ENCODE measurements at places on chromosomes 2 and 18.

- no peak for DNase-seq
Observed at GRCh38 chr2:210442457-210442856, 34.1 kb downstream of the LANCL1 start.

- DNase-seq = no peak
Observed at GRCh38 chr2:219595256-219595655, 2.4 kb upstream of the STK11IP start.

GRCh38 chr2:234128606-234129005 lies 78.1 kb downstream of the SPP2 start:
- no peak for DNase-seq

DNA sequence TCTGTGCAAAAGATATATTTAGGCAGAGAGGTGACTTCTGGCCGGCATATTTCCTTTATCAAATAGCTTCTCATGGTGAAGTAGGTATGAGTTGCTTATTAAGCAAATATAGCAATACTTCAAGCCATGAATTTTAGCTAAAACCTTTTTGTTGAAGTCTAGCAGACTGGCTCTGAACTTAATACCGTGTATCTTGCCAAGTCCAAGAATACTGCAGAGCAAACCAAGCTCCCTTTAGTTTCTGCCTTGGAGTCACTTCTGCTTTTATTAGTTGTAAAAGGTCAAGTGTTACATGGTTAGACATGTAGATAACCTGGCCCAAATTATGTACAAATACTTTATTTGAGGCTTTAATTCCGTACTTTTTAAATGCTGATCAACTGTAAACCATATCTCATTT lies 627.6 kb upstream of the PKDCC start:
- no peak for DNase-seq

DNA sequence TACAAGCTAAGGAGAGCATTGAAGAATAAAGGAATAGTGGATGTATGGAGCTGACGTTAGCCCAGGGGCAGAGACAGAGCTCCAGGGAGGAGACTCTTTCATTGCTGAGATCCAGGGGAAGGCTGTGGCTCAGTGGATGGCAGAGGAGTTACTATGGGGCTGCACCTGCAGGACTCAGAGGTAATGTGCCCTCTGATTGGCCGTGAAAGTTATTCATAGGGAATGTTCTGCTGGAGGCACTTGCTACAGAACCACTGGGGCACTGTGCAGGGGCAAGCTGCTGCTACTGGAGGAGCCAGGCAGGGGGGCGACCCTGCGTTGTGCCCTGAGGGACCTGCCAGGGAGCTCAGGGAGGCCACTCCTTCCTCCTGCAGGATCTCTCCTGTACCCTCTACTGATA lies 199.2 kb downstream of the PTPRM start:
- DNase-seq = no peak

DNA sequence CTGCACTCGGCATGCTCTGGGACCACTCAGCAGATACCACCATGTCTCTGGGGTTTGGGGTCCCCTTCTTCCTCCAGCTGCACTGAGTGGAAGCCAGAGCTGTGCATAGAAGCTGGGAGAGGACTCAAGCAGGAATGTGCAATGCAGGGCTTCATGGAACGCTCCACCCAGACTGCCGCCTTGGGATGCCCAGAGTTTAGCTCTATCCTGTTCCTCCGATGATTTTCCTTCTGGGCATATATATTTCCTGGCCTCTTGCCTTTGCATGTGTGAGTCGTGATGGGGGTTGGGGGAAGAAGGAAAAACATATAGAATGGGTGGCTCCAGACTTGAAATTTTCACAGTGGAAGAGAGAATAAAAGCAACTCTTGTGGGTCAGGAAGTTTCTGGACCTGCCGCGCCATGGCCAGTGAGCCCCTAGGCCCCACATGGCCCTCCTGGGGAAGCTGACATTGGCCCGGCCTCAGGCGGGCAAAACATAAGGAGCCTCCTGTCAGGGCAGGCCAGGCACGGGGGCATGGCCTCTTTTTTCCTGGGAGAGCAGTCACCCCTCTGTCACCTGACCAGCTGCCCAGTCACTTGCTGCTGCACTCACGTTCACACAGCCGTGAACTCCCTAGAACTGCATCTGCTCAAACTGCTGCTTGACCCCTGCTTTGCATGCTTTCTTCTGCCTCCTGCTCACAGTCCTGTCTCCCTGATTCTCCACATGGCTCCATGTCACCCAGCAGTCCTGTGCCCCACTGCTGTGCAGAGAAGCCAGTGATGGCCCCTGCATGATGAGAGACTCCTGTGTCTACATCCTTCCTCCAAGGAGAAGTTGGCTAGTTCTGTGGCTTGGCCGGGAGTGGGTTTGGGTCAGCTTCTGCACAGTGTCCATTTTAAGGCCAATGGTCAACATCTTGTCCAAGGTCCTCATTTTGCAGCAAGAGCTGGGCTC lies 197.8 kb downstream of the CTIF start:
- no peak for DNase-seq

GRCh38 chr2:110804915-110805314 lies 72.5 kb downstream of the ACOXL start:
- peak; percentile 4 for DNase-seq

- DNase-seq = no peak
Observed at GRCh38 chr18:42922363-42922762, 193.1 kb downstream of the RIT2 start.

GRCh38 chr2:130337735-130338325 lies 4.9 kb upstream of the IMP4 start:
- no peak for DNase-seq

DNA sequence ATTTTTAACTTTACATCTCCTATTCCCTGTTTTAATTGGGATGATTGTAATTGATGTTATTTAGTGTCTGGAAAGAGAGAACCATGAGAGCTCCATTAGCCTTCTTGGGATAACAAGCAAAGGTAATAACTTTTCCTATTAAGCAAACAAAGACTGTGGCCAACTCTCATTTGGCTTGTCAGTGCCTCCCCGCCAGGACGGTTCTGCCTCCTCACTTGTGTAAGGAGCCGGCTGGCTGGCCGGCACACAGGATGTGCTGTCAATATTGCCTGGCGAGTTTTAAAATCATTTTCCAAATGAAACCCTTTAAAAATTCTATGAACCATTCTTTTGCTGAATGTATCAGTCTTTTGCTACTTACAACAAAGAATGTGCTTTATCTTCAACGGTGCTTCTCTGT lies 898.3 kb downstream of the CPS1 start:
- no peak for DNase-seq

DNA sequence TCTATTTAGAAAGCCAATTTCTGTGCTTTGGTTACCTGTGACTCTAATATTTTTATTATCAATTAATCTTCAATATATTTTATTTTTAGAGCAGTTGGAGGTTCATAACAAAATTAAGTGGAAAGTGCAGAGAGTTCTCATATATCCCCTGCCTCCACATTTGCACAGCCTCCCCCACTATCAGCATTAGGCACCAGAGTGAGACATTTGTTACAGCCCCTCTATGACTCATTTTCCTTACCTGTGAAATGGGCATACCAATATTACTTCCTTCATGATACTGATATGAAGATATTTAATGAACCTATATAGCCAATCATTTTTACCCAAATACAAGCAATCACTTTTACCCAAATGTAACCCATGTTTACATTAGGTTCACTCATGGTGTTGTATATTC lies 34.0 kb upstream of the CYTIP start:
- DNase-seq = no peak

DNA sequence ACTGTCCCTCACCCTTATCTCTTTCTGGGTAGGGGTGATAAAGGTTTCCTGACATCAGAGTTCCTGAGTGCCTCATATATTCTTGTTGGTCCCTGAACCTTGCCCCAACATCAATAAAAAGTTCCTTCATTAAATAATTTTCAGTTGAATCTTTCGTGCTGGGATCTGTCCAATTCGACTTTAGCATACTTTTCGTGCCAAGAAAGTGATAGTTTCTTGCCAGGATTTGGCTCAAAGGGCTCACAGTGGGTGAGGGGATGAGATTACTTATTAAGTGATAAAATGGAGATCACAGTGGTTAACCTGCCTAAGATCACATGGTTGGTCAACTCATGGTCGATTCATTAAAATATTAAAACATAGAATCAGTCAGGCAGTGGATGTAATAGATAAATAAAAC lies 93.8 kb upstream of the SLC8A1 start:
- DNase-seq = no peak

DNA sequence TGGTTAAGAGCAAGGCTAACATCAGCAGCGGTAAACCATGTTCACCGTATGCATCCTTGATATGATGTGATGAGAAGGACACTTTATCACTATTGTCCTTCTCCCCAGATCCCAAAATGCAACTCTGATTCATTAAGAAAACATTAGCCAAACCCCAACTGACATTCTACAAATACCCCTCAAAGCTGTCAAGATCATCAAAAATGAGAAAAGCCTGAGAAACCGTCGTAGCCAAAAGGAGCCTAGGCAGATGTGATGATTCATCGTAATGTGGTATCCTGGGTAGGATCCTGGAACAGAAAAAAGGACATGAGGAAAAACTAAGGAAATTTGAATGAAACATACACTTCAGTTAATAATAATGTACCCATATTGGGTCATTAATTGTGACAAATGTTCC lies 67.3 kb upstream of the ST6GAL2 start:
- no peak for DNase-seq

GRCh38 chr2:168176402-168176801 lies 71.0 kb downstream of the STK39 start:
- DNase-seq = no peak

DNA sequence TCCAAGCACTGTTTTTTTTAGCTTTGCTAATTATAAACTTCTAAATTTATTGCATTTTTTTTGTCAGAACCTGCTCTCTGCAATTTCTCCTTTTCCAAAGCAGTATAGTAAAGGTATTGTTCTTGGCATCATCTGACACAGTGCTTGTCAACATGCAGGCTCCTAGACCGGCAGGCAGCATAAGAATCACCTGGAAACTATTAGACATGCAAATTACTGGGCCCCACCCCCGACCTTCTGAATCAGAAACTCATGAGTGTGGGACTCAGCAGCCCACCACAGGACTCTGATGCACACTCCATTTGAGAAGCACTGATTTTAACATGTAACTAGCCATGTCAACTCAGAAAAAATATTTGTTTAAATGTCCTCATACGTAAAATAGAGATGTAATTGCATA lies 551.1 kb upstream of the CELF4 start:
- no peak for DNase-seq

DNA sequence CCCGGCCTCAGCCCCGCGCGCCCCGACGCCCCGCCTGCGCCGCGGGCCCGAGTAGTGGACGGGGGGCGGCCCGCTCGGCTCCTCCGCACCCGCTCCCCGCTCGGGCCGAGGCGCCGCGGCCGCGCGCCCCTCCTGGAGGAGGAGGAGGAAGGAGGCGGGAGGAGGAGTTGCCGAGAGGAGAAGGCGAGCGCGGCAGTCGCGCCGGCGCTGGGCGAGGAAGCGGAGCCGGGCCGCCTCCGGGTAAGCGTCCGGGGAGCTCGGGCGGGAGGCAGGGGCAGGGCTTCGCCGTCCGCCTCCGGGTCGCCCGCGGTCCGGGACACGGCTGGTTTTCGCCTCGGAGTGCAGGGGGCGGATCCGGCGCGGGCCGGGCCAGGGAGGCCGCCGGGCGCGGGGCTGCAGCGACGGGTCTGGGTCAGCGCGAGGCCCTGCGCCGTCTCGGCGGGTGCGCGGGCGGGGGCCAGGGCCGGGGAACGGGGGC lies at the start of gene SOCS6:
Gene SOCS6 (plus strand): TSS at position 195 of the 478 bp plus-strand sequence. CDS start 35,624 bp downstream, outside the sequence.
- DNase-seq = no peak

DNA sequence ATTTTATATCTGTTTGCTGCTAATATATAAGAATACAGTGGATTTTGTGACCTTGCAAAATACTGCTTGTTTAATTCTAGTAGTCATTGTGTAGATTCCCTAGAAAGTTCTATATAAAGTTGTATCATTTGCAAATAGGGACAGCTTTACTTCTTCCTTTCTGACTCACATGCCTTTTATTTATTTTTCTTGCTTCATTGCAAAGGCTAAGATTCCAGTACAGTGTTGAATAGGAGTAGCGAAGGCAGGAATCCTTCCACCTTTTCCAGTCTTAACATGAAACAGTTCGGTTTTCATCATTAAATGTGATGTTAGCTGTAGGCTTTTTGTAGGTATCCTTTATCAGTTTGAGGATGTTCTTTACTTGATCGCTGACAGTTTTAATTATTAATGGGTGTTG lies 58.1 kb downstream of the DGKD start:
- DNase-seq = no peak

DNA sequence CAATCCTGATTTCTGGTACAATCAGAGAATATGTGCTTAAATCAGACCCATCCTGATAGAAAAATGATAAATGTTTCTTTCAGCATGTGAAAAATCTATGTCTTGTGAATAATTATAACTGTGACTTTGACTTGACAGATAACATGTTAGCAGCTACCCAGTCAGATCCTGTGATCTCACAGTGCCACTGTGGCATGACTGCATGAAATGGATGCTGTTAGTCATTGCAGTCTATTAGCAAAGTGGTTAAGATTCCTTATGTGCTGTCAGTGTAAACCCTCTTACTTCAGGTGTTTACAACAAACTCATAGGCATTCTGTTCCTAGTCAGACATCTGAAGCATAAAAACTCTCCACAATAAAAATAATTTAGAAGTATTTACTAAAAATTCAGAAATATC lies 244.6 kb upstream of the RND3 start:
- DNase-seq = no peak

DNA sequence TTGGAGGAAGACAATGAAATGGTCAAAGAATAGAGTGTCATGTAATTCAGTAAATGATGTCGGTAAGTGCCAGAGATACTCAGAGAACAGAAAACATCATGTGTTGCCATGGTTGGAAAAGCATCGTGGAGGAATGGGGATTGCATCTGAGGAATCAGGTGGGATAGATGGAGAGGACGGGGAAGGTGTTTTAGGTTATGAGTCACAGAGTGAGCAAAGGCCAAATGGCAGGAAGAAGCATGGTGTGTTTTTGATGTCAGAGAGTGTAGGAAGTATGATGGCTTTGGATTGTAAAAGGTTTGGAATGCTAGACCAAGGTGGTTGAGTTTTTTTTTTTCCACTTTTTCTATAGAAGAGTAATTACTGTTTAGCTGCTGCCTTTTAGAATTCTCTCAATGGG lies 27.5 kb upstream of the CD28 start:
- no peak for DNase-seq

- DNase-seq = no peak
Observed at GRCh38 chr2:151347906-151348305, 9.5 kb upstream of the TNFAIP6 start.

DNA sequence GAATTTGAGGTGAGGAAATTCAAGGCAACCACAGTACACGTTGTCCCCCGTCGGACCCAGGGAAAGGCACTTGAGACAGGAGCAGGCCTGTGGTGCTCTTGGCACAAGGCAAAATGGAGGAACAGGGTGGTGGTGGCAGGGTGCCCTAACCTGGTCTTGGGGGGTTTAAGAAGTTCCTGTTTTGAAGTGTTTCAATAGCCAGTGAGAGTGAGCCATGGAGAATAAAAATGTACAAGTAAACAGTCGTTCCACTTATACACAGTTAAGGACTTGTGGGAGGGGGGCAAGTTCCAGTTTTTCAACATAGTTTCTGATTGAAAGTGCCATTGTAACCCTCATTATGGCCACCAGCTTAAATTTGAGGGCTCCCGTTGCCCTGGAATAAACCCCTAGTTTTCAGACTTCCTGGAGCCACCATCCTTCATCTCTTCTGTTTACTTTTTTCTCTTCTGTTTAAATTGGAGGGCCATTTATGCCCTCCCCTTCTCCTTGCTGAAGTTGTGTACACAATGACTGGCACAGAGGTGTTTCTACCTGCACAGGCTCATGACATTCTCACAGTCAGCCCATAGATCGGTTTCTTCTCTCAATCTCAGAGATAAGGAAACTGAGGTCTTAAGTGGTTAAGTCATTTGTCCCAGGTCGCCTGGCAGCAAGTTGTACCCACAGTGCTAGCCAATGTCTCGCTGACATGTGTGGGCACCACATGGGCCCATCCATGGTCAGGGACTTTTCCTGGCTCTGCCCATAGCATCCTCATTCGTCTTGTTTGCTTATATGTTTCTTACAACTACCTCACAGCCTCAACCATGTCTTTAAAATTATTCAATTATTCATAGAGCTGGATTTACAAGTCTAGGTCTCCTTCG lies 66.0 kb upstream of the ST3GAL5 start:
- no peak for DNase-seq

Measured in effector CD4-positive, alpha-beta T cell (primary cell).